Suppressor macrophage treated with lipopolysaccharide for 4 hours (primary cell): ENCODE measurements at places on chromosomes 1 and 21.
A peak's percentile ranks its signal among the peaks of the same experiment; 100 is the strongest.

GRCh38 chr1:48966583-48966982 lies 189.9 kb upstream of the BEND5 start:
- DNase-seq, result no peak

- DNase-seq, result no peak
These were observed 139.7 kb upstream of the ETV3 start for GRCh38 chr1:157277913-157278312.

DNA sequence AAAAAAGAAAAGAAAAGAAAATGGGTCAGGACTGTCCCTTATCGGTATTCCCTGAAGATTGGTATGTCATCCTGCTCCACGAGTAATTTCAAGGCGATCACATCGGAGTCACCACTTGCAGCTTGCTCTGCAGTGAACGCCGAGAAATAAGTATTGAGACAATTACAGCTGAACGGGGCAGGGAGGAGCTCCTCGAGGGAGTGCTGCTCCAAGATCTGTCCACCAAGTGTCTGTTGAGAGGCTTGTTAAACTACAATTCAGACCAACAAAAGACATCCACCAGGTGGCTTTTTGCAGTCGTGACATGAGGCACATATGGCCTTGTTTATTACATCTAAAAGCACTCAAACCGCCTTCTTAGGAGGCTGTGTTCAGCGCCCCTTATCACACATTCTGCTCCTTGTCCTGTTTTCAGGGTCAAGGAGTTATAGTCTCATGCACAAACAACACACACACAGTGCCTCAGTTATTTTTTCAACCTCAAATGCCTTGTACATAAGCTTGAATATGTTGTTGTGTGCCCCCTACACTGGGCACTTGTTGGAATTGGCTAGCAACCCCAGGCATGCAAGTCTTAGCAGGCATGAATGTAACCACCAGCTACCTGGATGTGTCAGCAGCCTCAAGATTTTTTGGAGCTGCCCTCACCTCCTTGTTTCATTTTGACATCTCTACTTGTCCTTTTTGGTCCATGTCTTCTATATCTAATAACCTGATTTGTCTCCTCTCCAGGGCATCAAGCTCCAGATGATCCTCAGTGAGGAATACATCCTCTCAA lies 13.0 kb upstream of the CD48 start:
- DNase-seq, result no peak

DNA sequence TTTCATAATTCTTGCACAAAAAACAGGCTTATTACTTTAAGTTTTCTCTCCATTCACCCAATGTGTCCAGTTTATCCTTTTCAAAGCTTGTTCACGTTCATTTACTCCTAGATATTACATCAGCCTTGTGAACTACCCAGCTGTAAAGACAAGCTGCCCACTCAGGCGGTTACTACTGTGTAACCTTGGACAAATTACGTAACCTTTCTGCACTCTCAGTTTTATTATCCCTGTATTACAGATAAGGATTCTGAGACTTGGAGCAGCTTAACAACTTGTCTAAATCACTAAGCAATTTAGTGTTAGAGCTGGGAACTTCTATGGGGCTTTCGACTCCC lies 20.5 kb upstream of the LPAR3 start:
- DNase-seq, result peak; percentile 58

- DNase-seq, result no peak
These were observed at the start of gene LORICRIN for GRCh38 chr1:153259387-153259786. Gene LORICRIN, plus strand, starts transcription at chr1:153259687. Its CDS starts 1,263 bp downstream, at chr1:153260950.

- peak; percentile 92 for DNase-seq
These were observed at the start of gene CHI3L1 for GRCh38 chr1:203186446-203187303. Gene CHI3L1, minus strand, starts transcription at chr1:203186704. Its CDS starts 81 bp downstream, at chr1:203186623.

DNA sequence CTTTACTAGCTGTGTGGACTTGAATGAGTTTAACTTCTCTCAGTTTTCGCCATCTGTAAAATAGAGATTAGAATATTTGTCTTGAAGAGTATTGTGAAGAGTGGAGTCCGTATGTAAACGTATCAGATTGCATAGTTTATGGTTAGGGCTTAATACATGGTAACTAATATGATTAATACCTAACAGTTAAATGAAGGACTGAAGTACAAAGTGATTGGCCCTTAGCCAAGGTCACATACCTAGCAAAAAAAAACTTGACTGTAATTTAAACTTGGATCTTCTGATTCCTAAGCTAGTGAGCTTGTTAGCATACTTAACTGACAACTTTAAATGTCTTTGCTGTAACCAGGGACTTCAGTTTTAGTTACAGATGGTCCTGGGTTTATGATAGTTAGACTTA lies 1.9 kb downstream of the GIPC2 start:
- DNase-seq, result no peak

GRCh38 chr1:101080859-101081258 lies 55.3 kb upstream of the DPH5 start:
- no peak for DNase-seq

- DNase-seq, result no peak
These were observed 56.2 kb upstream of the LBR start for GRCh38 chr1:225483818-225484656.

DNA sequence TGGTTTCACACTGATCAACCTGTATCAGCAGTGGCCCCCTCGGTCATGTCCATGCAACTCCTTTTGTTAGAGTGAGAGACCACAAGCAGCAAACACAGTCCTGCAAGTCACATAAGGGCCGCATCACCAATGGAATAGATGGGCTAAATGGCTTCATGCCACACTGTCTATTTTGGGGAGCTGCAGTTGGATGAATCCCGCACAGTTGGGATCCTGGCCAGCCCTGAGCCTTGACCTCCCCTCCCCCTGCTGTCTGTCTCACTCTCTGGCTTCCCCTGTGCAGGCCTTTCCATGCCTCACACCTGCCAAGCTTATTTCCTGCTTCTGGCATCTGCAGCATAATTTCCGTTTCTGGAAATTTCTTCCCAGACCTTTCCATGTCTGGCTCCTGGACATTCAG lies 57.0 kb downstream of the CNIH3 start:
- no peak for DNase-seq

DNA sequence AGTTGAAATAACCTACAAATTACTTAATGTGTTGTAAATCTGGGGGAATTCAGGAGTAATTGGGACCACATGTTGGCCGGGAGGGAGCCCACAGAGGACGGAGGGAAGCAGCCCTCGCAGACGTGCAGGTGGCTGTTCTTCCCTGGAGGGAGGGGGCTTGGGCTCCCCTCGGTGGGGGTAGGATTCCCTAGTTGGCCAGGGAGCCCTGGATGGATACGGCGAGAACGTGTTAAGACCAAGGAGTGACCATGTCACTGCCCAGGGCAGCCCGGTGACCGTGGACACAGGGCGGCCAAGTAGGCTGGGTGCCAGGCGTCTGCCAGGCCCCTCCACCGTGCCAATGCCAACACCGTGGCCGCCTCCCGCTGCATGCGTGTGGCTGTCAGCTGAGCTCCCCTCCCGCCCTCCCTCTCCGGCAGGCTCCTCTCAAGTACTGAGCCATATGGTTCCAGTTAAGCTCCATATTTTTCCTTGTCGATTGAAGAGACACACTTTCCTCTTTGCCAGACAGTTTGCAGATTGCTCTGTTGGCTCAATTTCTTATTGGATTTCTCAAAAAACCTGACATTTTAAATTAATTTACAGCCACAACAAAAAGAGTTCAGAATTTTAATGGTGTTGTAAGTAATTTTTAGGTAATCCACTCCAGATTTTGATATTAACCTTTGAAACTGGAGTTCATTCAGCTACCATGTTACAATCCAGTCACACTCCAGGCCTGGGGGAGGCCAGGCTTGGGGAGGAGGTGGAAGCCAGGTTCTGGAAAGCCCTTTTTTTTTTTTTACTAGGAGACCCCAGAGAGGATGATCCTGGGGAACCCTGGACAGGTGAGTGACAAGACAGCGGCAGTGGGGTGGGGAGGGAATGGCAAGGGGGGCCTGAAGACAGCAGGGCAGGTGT lies 71.2 kb downstream of the CASZ1 start:
- DNase-seq, result no peak

DNA sequence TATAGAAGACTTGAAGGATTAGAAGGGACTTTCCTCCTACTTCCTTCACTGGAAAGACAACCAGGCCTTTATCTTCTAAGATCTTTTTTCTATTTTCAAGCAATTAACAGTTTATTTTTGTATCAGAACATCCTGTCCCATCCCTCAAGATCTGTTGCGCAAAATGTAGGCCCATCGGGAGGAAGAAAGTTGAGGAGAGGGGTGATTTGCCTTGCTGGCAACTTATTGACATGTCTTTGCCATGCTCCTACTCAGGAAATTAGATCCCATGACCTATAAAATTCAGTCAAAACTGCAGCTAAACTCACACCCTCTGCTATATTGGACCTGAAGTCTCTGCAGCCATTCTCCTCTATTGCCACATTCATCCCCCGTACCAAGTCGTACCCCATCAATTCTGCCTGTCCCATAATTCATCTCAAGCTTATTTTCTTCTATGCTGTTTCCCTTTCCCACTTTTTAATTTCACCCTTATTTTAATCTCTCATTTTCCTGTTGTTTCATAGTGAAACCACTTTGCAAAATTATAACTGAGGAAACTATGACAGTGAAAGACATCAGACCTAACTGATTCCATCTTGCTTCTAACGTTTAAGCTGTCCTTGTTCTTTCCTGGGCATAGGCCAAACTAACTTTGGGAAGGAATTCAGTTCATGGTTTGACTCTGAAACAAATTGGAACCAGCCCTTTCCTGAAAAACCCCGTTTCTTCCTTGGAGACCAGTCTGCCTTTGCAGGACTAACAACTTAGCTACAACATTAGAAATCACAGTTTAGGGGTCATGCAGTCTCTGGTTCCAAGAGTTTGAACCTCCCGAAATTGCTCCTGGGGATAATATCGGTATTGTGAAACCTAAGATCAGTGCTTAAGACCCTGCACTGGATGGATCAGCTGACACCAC lies 195.7 kb upstream of the PTBP2 start:
- no peak for DNase-seq

GRCh38 chr1:47963568-47964358 lies 33.4 kb downstream of the TRABD2B start:
- DNase-seq, result no peak

DNA sequence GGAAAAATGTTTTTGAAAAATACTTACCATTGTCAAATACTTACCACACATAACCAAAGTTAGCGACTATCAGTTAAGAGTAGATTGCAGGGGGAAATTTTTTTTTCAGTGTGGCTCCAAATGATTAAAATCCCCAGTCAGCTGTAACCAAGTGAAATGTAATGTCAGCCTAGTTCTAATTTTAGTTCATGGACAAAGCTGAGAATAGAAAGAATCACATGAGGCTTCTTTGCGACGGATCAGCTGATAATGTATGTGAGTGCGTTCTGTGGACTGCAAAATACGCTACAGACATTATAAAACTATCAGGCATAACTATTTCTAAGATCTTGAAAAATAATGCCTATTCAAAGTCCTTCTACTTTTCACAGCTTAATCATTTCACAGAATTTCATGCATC lies at the start of gene LRRC39:
Gene LRRC39, minus strand, starts transcription at position 166 of the 400 bp plus-strand sequence. CDS start 9,740 bp downstream, outside the sequence.
- no peak for DNase-seq
